Prostate gland (tissue), 2 donors: ENCODE measurements at places on chromosomes 3 and 15. TPM values are rescaled to one million over a fixed set of nuclear protein-coding genes. Genes with fewer than 3 reads are reported as not detected.
A peak's percentile ranks its signal among the peaks of the same experiment; 100 is the strongest.

Gene CACNA2D3
- total RNA-seq: 1.1 TPM

DNA sequence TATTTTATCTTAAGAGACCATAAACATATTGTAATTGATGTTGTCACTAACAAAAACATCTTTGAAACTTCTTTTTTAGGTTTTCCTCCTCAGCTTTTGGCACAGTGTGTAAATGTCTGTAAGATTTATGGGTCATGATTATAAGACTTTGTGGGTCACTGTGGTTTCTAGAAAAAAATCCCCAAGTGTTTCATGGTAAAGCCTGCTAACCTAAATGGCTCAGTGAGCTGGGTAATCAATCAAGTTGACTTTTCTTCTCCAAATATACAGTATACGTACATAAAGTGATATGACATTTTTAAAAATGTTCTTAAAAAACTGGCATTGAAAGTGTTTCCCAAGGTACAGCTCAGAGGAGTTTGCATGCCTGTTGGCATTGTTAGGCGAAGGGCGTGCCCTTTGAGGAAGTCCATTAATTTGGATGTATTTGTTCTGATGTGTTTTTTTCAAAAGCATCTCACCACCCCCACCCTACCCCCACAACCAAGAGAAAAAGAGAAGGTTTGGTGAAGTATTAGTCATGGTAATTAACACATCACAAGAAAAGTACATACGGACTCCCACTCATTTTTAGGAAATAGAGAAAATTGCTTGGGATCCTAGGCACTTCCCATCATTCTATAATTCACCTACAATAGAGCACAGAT is 385.4 kb upstream of the LRRC3B start:
- no peak for DNase-seq

Gene DNAJA4
- 32.1 TPM for total RNA-seq

DNA sequence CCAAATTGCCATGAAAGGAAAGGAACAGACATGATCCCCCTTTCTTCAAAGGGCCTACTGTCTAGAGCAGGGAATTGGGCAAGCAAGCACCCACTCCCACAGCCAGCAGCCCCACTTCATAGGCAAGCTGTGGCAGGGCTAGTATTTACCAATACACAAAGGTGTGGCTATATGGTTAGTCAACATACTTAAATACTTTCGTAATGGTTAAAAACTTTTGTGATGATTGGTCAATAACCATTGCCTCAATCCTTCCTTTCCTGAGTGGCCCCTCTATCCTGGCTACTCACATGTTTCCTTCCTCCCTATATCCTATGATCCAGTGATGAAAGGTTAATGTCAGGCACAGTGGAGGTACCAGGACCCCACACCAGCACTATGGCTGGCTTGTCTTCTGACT is 30.1 kb upstream of the ARL8B start:
- no peak for DNase-seq

Gene DLL4
- 6.5 TPM for total RNA-seq

DNA sequence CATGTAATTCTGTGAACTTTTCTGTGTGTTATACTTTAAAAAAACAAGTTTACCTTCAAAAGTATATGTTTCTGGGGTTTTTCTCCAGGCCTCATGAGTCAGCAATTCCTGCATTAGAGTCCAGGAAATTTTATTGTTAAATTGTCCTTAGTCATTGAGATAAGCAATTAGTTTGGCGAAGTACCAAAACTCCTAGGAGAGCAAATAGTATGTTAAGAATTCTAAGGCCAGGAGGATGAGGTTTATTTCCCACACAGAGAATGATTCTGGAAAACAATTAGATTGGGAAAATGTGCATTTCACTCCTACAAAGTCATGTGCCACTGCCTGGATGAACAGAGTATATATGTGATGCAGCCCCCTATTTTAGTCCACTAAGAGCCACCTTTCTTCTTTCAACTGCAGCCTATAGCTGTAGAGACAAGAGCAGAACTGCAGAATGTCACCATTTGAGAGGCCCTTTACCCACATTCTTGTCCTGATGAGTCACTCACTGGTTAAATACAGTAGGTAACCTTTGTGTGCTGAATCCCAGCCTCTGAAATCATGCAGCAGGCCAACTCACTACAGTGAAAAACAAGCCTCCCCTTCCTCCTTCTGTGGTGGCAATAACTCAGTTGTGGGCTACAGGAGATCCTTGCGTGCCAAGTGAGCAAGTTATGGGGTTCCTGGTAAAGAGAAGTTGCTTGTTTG is 452.8 kb upstream of the THBS1 start:
- DNase-seq: peak; percentile 7

Gene ZDHHC23
- 10.1 TPM for total RNA-seq

DNA sequence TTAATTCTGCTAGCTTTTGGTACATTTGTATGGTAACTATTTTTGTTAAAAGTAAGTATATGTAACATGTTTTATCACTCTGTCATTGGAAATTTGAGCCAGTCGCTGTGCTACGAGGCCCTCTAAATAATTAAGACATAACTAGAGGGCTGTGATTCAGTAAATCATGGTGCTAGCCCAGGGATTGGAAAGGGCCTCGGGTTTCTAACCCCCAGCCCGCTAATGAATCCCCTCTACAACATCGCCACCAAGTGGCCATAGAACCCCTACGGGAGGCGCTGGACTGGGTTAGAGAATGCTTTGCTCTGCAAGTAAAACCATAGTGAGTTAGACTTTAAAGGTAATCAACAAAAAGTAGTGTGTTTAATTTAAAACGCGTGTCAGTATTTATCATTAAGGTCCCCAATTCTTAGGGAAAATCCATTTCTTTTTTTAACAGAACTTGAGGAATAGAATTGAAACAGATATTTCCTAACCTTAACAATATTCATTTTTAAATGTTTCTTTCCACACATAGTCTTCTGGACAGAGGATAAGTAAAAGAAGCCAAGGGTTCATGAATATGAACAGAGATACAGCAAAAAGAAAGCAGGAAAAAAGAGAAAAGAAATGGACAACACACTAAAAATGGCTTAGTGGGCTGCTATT is 744.7 kb downstream of the EPHA3 start:
- peak; percentile 5 for DNase-seq

Gene TM6SF1
- 1.3 TPM for total RNA-seq

GRCh38 chr3:193662757-193663322 is 69.8 kb downstream of the OPA1 start:
- DNase-seq: no peak

DNA sequence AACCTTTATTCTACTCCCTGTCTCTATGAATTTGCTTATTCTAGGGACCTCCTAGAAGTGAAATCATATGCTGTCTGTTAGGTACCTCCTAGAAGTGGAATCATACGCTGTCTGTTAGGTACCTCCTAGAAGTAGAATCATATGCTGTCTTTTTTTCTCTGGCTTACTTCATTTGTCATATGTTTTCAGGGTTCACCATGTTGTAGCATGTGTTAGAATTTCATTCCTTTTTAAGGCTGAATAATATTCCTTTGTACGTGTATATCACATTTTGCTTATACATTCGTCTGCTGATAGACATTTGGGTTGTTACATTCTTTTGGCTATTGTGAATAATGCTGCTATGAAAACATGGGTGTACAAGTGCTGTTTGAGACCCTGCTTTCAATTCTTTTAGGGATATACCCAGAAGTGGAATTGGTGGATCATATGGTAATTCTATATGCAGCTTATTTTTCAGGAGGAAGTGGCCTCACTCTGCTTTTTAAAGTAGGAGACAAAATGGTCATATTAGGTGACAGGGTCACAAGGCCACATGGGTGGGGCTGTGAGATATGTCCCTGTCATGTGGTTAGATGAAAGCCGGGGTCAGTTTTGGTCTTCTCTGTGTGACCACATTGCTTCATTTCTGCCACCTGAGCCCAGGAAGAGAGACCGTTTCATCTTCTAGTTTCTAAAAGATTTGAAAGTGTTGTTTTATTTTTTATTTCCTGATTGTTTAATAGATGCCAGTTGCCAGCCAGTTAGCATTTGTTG is 76.7 kb downstream of the FLNB start:
- no peak for DNase-seq

DNA sequence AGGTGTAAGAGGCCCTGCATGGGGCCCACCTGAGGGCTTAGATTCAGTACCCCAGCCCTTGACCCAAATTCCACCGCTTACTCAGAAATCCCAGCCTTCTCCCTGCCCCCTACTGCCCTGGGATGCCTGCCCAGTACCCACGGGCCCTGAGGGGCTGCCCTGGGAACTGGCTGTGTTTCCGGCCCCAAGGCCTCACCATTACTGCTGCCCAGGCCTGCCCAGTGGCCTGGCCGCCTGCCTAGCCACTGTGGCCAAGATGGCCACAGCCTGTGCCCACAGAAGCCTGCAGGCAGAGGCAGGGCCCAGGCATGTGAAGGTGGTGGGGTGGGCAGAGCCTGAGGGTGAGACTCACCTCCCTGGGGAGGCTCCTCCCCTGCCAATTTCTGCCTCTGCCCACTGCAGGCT is 6.1 kb upstream of the PRKCD start:
- no peak for DNase-seq

DNA sequence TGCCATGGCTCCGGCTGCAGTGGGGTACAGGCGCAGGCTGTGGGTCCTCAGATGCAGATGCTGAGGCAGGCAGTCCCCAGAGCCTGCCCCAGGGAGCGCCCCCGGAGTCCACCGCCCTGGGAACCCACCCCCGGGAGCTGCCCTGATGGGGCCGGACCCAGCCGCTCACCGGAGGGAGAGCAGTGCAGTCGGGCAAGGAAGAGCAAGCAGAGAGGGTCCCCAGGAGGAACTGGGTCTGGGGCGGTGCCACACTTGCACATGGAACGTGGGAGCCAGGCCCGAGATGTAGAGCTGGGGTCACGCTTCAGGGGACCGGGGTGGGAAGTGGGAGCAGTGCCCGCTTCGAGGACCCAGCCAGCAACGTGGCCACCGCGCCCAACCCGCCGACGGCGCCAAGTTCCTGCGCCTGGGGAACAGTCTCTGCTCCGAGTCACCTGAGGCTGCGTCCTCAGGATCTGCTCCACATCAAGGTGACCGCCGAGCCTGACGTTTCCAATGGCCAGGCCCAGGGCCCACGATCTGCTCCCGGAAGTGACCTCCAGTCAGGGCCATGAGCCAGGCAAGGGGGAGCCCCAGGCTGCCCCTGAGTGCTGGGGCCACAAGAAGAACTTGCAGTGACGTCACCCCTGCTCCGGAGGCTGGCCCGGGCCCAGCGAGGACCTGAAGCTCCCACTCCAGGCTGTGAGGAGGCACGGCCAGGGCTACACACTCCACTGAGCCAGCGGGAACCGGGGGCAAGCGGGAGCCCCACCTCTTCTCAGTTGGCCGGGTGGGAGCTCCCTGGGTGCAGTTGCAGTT is 27.0 kb upstream of the TFG start:
- no peak for DNase-seq

DNA sequence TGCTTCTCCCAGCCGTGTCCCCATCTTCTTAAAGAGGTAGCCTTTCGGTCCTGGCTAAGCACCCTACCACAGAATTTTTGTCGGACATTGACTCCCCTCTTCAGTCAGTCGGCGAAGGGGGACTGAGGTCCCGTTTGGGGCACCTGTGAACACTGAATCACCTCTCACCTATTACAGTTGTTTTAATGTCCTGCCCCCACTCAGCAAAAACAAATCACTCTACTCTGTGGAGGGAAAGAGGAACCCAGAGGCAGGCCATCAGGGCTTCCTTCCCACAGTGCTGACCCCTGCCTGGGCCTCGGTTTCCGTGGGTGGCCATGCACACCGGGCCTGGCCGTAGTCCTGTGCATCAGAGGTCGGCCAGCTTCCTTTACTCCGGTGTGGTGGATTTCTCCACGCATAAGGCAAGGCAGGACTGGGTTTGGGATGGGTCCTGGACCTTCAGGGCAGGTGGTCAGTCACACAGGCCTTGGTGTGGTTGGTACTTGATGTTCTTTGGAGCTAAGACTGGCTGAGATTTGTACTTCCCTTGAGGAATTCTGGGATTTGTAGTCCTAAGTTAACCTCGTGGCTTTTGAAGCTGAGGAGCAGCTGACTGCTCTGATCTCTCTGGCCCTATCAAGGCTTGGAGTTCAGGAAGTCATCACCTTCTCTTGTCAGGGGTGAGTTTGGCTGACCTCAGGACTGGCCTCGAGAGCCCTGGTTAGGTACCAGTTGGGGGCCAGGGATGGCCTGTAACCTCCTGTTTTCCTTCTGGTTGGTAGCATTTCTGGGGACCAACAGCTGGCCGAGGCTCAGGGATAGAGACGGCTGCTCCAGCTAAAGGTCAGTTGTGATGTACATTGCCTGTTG is 627 bp upstream of the FAM131A start:
- peak; percentile 21 for DNase-seq

DNA sequence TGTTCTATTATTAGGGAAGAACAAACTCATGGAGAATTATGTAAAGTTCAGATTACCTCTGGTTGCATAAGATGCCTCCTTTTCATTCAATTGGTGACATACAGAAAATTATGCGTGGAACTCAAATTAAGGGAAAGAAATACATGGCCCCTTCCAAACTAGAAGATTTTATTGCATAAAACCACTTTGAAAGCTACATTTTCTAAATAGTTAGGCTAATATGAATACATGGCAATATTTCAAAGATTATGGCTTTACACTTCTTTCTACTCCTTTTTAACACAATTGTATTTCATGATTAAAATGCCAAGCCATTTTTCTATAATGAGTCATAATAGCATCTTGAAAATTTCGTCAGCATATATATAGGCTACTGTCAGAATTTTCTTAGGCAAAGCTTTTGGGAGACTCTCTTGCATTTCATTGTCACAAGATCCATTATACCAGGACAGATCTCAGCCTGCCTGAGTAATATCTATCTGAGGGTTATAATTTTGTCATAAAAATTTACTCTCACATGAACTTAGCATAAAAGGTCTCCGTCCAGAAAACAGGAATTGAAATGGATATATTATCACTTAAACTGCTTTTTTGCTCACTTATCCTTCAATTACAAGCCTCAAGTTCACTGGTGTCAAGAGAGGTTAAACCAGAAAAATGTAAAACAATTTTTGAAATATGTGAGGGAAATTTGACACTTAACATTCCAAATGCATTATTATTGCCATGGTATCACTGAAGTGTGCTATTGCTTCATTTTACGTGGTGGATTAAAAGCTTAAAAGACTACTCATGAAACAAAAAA is 37.1 kb downstream of the CPA3 start:
- DNase-seq: no peak

Gene ITIH1
- 3.5 TPM for total RNA-seq

DNA sequence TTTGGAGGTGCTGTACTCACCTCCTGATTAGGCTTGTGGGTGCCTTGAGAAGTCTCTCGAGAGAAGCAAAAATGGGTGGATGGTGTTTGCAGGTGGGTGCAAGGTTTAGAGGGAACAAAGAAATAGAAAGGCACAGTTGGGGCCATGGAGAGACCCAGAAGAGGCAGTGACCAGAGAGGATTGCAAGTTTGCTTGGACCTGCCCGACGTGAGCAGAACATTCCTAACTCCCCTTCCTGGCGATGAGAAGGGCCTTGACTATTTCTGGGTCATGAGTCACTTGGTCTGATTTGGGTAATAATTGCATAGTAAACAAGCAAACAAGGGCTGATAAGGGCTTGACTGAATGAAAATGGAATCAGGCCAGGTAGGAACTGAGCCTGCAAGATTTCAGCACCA is 7.0 kb upstream of the CTSH start:
- no peak for DNase-seq

- no peak for DNase-seq
These were observed 43.7 kb downstream of the ISL2 start for GRCh38 chr15:76380249-76380648.

- DNase-seq: no peak
These were observed 39.5 kb downstream of the GOLGA6L10 start for GRCh38 chr15:82309802-82310201.

Gene GHRL
- not detected for total RNA-seq

- DNase-seq: no peak
These were observed 26.0 kb downstream of the SORD start for GRCh38 chr15:45048794-45049631.
